ENCODE measurements at places on chromosomes 16 and 17.
A peak's percentile ranks its signal among the peaks of the same experiment; 100 is the strongest.

GRCh38 chr17:11996722-11997146 is 541 bp downstream of the ZNF18 start:
- DNase-seq = no peak

GRCh38 chr16:84750575-84750974 is 50.8 kb downstream of the USP10 start:
- no peak for DNase-seq

GRCh38 chr17:75721463-75722011 is 278 bp downstream of the ITGB4 start:
- DNase-seq = no peak

DNA sequence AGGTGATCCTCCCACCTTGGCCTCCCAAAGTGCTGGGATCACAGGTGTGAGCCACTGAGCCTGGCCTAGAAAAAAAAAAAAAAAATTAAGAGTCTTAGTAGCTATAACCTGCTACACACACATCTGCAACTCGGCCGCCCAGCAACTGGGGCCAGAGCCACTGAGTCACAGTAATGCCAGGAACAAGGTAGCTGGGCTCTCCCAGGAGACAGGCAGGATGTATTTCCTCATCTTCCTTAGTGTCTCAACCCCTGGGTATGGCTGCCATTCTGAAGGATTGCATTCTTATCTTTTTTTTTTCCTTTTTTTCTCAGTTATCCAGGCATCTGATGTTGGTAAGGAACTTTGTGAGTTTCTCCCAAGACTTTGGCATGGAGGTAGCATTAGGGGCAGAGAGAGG is 7.1 kb upstream of the PSMD3 start:
- no peak for DNase-seq

DNA sequence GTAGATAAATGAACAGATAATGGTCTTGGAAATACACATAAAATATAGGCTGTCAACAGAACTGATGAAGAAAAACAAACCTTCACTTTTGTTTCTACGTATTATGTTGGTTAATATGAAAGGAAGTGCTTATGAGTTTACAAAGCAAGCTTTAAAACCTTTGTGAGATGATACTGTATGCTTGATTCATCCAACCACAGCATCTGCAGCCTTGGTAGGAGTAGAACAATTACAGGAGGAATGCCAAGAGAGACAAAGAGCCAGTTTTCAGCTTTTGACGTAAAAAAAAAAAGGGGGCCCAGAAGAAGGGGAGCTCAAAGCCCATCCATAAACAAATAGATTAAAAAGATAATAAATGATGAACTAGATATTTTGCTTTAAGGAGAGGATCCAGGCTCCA is 13.3 kb downstream of the FAM20A start:
- DNase-seq = no peak

DNA sequence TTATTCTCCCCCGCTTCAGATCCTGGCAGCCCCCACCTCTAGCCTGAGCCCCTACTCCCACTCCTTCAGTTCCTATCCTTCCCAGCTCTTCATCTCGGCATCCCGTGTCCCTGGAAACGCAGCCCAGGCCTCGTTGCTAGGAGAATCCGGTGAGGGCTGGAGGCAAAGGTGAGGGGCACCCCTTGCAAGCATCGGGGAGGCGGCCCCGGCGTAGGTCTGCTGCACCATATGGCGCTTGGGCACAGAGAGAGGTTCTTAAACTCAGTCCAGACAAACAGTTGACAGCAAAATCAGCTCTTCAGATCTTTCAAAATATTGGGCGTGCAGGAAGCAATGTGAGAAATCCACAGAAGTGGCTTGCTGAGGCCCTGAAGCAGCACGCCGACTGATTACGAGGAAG is 15.0 kb downstream of the SLC38A8 start:
- no peak for DNase-seq

DNA sequence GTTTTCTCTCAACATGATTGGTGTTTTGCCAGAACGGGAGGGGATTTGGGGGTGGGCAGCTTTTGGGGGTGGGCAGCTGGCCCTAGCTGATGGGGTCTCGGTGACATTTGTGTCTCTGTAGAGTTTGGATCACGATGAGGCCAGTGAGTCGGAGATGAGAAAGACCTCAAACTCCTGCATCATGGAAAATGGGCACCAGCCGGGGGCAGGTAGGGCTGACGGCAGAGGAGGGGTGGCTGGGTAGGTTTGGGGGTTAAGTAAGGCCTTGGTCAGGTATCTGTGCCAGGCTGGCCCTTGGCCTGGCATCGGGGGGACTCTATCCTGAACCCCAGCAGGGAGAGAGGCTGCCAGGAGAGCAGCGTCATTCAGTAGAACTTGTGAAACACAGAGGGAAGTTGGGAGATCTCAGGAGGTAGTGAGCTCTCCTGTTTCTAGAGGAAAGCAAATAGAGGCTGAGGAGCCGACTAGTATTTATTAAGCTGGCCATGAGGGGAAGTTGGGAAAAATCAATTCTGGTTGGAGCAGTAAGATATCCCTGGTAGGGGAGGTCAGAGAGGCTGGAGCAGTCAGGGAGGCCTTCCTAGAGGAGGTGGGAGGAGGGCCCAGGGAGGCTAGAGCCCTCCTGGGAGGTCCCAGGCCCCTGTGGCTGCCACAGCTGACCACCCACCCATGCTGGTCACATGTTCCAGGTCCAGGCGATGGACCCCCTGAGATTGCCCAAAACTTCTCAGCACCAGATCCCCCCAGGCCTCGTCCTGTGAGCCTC is 8.1 kb downstream of the SMTNL2 start:
- no peak for DNase-seq

DNA sequence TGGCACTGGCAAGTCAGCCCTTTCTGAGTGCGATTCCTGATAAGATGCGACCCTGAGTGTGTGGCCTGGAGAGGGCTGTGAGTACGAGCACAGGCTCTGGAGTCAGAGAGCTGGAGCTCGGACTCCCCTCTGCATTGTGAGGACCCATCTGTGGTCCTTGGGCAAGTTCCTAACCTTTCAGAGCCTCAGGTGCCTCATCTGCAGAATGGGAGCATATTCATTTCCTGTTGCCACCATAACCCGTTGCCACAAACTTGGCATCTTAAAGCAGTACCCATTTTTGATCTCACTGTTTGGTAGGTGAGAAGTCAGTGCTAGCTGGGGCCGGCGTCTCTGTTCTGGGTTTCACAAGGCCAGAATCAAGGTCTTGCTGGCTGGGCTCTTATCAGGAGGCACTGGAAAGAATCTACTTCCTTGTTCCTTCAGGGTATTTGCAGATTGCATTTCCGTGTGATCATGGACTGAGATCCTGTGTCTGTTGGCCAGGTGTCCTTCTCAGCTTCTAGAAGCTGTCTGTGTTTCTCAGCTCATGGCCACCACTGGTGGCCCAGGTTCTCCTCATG is 20.2 kb downstream of the KNOP1 start:
- DNase-seq = no peak

DNA sequence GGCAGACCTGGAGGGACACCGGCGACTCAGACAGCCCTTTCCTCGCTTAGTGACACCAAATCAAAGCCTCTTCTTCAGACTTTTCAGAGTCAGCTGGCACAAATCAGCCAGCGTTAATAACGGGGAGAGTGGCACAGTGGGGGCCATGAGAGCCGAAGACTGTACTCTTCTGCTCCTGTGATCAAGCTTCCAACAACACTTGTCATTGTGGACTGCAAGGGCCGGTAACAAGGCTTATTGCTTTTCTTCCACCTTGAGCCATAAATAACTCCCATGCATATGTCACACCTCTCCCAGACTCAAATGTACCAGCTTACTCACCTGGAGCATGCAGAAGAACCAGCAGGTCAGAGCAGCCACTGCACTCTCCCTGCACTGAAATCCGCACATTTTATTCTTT is 12.8 kb downstream of the FLCN start:
- no peak for DNase-seq

DNA sequence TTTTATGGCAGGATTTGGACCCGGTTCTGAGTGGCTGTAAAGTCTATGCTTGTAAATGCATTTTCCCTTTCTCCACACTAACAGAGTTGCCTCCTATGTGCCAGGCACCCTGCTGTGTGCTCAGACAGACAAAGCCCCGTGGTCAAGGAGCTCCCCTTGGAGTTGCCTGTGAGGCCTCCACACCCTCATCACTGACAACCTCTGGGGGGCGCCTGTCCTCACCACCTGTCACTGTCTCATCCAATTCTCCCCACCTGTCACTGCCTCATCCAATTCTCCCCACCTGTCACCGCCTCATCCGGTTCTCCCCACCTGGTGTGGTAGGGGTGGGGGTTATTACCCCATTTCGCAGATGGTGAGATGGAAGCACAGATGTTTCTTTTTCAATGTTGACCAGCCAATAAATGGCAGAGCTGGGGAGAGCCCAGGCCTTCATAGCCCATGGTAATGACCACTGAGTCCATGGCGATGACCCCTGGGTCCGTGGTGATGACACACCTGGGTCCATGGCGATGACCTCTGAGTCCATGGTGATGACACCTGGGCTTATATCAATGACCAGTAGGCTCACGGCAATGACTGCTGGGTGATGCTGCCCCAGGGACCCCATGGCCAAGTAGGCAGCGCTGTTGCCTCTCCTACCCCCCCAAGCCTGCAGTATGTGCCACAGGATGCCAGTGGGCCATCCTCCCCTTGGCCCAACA is 150.1 kb downstream of the IRF8 start:
- DNase-seq = no peak

DNA sequence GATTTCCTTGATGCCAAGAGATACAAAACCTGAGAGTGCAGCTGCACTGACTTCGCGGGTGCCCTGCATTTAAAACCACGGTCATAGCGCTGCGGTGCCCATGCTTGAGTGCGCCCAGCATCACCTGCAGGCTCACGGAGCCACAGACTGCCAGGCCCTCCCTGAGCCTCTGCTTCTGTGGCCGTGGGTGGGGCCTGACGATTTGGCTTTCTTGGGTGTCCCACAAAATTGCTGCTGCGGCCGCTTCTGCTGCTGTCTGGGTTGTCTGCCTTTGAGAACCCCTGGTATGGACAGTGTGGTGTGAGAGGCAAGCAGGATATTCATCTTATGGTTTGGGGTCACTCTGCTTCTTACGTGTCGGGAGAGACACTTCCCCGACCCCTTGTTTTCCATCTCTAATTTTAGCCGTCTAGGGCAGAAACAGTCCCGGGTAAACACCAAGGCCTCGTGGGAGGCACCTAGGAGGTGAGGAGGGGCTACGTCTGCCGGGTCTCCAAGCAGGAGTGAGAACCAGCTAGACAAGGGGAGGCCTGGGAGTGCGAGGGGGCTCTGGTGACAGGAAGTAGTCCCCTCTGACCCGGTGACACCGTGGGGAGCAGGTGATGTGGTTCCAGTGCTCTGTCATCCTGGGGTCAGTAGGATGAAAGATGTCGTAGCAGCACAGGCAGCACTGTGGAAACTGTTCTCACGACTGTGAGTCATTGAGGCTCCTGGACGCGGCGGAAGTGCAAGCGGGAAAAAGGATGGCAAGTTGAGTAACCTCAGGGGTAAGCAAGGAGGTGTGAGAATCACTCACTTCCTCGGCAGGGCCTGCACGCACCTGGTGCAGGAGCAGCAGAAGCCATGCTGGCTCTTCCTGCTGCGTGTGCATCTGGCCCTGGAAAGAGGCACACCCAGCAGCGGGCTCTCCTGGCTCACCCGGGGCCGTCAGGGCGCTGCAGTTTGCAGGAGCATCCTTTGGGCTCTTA is 176.3 kb downstream of the RPTOR start:
- peak; percentile 51 for DNase-seq

DNA sequence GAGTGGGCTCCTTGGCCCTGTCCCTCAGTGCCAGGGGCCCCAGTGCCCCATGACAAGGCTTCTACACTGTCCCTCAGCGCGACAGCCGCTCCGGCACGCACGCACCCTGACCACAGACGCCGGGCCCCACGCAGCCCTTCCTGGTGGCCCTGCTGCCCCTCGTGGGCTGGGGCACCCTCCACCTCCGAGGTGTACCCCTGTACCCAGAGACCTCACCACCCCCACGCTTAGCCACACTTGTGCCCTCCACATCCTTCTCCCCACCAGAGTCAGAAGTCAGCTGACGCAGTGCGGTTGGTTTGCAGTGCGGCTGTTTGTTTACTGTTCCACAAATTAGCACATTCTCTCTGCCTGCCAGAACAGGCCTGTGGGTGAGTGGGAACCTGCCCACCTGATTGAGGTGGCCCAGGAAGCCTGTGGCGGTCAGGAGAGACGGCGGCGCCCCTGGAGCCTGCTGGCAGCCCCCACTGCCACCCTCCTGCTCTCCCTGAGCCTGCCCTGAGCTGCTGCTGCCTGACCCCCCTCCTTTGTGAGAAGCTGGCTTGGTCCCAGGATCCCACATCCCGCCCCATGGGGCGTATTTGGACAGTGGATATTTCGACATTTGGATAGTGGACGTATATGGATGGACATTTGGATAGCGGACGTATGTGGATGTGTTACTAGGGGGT is 38.0 kb upstream of the CDH15 start:
- no peak for DNase-seq

DNA sequence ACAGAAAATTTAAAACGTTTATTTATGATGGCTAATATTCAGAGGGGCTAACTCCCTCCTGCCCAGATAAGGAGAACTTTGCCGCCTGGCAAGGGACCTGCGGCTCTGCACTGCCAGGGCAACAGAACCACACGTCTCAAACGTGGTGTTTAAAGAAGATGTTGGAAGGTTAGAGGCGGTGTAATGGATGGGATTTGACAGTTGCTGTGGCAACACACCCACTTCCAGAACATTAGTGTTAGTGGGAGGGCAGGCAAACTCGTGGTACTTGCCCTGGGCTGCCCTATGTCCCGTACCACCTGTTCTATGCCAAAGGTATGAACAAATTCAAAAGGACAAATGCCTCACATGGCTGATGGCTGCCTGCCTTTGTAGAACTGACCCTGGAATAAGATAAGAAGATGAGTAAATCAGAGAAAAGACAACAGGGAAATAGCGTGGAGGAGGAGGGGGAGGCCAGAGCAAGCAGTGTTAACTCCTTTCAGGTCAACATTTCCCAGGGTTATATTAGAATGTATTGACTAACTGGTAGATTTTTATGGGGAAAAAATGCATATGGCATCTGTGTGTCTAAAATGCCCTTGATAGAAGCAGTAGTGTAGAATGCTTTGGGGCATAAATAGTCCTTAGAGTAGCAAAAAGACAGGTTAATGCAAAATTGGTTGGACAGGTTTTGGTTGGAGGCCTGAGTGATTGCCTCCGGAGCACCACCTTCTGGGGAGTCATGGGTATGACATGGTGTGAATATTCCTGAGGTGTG is 30.8 kb downstream of the HLF start:
- DNase-seq = peak; percentile 21

DNA sequence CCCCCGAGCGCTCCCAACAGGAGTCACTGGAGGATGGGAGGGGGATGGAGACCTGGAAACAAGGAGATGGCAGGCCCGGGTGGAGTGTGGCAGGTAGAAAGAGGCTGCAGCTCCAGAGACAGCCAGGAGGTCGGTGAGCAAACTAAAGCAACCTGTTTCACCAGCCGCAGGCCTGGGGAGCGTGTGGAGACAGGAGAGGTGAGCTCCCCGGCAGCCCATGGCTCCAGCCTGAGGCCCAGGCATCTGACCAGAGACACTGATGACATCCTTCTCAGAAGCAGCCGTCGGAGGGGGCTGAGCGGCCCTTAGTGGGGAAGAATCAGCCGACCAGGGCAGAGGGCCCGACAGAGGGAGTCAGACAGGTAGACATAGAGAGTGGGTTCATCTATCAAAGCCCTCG is 165.1 kb downstream of the ZNF423 start:
- no peak for DNase-seq

GRCh38 chr17:52524096-52524637 is 365.7 kb upstream of the CA10 start:
- DNase-seq = no peak

GRCh38 chr17:13387952-13388351 is 213.8 kb downstream of the HS3ST3A1 start:
- DNase-seq = no peak

All from activated T-helper 1 cell treated with anti-CD3 and anti-CD28 coated beads, Interleukin-2, amount 50 U/mL, for 16 hours (primary cell).